Naive B cell (primary cell): ENCODE measurements at places on chromosomes 4 and X. TPM values are rescaled to one million over a fixed set of nuclear protein-coding genes. Genes with fewer than 3 reads are reported as not detected.

DNA sequence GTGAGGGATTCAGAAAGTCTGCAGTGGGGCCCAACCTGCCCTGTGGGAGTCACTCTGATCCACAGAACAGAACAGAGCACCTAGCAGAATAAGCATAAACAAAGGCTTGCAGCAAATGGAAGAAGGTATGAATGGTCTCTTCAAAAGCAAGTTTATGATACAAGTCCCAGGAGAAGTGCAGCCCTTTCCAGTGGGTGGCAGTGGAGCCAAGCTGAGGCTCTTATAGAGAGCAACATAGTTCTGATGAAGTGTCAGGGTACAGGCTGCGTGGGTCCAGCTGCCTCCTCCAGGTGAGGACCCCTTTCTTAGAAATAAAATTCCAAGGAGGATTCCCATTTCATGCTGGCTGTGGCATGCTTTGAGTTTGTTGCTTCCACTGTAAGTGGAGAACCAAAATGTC lies 88.8 kb upstream of the PAK3 start:
- DNase-seq: no peak

DNA sequence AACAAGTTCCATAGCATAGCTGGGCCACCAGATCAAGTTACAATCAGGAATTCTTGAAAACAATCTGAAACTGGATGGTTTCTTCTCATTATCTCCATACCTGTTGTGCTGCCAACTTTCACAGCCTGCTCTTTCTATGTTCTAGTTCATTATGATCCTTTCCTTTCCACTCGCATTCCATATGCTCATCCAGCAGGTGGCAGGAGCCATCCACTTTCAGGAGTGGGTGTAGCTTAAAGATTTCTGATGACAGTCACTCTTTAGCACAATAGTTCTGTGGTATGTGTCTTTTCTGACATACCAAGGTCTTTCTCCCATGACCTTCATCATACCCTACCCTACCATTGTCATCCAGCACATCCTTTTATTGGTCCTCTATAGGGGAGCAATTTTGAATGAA lies 46.4 kb downstream of the PAGE2 start:
- peak; percentile 2 for DNase-seq

DNA sequence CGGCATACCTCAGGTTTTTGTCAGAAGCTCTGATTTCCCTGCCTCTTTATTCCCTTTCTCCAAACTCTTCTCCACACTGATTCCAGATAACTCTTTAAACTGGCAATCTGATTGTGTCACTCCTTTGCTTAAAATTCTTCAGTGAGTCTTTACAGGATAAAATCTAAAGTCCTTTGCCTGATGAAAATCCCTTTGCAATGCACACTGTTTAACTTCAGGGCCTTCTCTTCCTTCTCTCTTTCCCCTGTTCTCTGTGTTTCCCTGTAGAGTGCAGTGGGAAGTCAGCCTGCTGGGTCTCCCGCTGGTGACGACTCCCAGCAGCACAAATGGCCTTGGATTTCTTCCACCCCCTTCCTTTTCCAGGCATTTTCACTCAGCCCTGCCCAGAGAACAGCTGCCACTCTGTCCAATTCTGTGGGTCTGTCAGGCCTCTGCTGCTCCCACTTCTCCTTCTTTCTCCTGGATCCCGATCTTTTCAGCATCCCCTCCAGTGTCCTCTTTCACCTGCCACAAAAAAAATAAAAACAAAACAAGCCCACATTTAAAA lies 189.9 kb upstream of the NWD2 start:
- DNase-seq: no peak

DNA sequence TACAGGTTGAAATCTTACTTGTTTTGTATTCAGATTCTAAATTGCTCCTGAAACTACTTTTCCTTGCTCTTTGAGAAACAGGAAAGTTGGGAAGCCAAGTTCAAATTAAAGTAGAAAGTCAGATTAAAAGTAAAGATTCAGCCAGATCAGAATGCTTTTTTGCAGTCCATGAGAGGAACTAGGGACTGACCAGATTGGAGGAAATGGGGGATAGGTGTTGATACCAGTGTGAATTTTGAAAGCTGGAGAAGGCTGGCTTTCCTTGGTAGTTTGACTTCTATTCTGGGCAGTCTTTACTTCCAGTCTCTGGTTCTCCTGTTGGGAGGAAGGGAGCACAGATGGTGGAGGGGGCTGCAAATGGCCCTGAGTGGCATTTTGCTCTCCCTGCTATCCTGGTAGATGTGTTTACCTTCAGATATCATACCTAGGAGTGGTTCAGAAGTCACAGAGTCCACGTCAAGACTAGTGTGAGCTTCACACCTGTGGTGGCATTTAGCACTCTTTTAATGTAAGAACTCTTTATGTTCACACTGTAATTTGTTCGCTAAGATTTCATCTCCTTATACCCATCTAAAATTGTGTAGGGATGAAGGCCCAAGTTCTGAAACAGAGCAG lies 68.8 kb downstream of the FNIP2 start:
- no peak for DNase-seq

GRCh38 chrX:747176-747575 lies 116.6 kb downstream of the SHOX start:
- no peak for DNase-seq

The TMEM187 gene
- polyA plus RNA-seq: 5.4 TPM

GRCh38 chrX:13387666-13388494 lies 68.0 kb upstream of the ATXN3L start:
- no peak for DNase-seq

GRCh38 chr4:5472160-5472591 lies 236.2 kb downstream of the EVC2 start:
- DNase-seq: no peak

The KIF4A gene
- polyA plus RNA-seq: not detected

GRCh38 chr4:169260217-169260866 lies 10.4 kb downstream of the SH3RF1 start:
- no peak for DNase-seq

The RPA4 gene
- 0.60 TPM for polyA plus RNA-seq

DNA sequence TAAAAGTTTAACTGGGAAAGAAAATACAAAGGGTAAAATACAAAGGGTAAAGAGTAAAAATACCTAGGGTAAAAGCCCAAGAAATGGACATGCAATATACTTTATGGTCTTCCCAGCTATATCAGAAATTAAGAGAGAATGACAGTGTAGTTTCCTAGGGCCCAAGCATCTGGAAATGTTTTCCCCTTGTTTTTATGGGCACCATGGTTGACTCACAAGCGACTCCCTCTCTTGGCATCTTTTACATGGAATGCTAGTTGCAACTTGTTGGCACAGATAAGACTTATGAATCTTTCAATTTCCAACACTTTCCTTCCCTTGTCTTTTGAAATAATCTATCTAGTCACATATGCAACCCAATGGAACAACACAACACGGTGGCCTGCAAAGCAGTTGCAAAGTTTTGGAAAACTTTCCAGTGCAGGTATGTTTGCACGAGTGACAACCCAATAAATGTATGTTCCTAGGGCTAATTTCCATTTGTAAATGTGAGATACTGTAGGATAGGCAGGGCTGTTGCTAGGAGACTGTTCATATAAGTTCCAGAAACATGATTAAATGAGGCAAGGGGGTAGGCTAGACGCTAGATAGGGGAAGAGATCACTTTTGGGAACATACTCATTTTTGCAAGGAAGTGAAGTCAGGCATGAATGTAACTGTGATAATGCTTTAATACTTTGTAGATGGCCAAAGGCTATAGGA lies 36.4 kb upstream of the CWH43 start:
- DNase-seq: no peak

DNA sequence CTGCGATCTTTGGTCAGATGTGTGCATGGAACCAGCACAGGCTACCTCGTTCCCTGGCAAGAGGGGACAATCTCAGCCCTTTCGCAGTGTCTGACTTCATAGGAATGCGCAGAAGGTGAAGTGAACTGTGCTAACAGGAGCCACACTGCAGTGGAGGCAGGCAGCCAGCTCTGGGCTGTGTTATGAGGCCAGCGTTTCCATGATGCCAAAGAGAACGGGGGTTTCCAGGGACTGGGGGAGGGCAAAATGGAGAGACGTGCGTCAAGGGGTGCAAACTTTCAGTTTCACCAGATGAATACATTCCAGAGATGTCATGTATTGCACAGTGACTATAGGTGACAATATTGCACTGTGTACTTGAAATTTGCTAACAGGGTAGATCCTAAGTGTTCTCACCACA lies 30.4 kb downstream of the CLDN34 start:
- DNase-seq: no peak

- DNase-seq: no peak
These were observed 58.6 kb downstream of the ELOVL6 start for GRCh38 chr4:110139815-110140214.

The RIPPLY1 gene
- polyA plus RNA-seq: not detected

The DMP1 gene
- polyA plus RNA-seq: not detected

- no peak for DNase-seq
These were observed 64.8 kb downstream of the HPGD start for GRCh38 chr4:174457468-174457867.

The RBPJ gene
- 65.1 TPM for polyA plus RNA-seq

The CETN2 gene
- polyA plus RNA-seq: 31.0 TPM

The SCOC gene
- polyA plus RNA-seq: 29.5 TPM

The NLGN4X gene
- polyA plus RNA-seq: not detected

The CENPVL1 gene
- polyA plus RNA-seq: not detected

The USP26 gene
- not detected for polyA plus RNA-seq

The TLL1 gene
- not detected for polyA plus RNA-seq

DNA sequence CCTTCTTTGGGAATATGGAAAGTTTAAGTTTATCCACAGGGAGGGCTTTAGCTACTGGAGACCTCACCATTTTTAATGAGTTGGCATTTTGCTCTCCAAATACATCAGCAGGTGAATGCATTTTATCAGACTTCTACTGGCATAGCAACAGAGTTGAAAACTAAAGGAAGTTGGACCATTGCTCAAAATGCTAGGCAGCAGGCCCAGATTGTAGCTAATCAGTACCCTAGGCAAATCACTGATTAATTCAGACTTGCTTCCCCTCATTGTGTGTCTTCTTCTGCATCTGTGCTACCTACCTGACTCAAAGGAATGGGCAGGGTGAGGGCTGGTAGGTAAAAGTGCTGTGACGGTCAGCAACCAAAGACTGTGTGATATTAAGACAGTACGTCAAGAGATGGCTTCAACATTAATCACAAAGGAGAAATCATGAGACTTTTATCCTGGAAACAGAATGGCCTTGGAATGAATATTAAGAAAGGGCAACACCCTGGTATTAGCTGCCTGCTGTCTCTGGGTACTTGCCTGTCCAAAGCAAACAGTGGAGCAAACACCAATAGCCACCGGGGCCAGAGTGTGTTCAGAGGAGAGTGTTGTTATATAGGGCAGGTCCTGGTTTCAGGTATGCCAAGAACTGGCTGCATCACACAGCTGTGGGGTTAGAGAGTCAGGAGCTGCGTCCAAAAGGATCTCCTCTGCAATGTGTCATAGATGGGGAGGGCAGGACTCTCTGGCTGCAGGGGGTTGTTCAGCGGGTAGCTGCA lies 17.1 kb upstream of the SMIM20 start:
- no peak for DNase-seq

The CYLC1 gene
- polyA plus RNA-seq: not detected

DNA sequence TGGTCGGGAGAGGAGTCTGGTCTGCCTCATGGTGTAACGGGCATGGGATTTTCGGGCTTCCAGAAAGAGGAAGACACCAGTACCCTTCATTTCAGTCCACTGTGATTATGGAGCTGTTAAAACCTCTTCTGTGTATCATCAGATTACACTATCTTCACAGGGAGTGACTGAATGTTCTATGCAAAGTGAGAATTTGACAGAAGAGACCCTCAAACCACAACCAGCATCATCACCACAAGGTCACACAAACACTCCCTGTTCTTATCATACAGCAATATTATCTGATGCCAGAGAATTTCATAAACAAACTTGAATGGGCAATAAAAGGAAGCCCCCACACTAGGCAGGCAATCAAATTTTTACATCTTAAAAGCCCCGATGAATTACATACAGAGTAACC lies 164.2 kb downstream of the PDGFRA start:
- DNase-seq: no peak

DNA sequence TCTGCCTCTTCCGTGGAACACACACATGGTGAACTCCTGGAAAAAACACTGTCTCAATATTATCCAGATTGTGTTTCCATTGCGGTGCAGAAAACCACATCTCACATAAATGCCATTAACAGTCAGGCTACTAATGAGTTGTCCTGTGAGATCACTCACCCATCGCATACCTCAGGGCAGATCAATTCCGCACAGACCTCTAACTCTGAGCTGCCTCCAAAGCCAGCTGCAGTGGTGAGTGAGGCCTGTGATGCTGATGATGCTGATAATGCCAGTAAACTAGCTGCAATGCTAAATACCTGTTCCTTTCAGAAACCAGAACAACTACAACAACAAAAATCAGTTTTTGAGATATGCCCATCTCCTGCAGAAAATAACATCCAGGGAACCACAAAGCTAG lies 87.9 kb downstream of the TET2 start:
- DNase-seq: no peak

- no peak for DNase-seq
These were observed 843 bp downstream of the RPL34 start for GRCh38 chr4:108620933-108621905.

The REELD1 gene
- polyA plus RNA-seq: not detected

DNA sequence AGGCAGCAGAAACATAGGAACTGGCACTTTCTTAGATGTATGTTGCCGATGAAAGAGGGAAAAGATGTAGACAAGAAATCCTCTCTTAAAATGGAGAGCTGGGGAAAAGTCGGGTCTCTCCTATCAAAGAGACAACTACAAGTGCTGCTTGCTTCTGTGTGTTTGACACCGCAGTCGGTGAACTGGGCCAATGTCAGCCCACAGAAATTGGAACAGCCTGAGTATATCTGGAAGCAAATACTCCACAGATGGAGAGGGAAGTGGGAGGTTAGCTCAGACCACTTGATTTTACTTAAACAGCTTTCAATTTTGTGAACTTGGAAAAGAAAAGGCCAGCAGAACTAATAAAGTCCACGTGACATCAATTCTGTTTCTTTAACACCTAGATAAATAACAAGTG lies 230.9 kb upstream of the FAT1 start:
- no peak for DNase-seq

GRCh38 chrX:6432226-6432625 lies 102.7 kb downstream of the VCX3A start:
- no peak for DNase-seq

The GABRE gene
- not detected for polyA plus RNA-seq

The NEXMIF gene
- not detected for polyA plus RNA-seq

The SSX4B gene
- not detected for polyA plus RNA-seq

The SLC10A4 gene
- not detected for polyA plus RNA-seq

The MAGEA2 gene
- polyA plus RNA-seq: not detected

The EGFL6 gene
- polyA plus RNA-seq: not detected

The XAGE5 gene
- not detected for polyA plus RNA-seq

DNA sequence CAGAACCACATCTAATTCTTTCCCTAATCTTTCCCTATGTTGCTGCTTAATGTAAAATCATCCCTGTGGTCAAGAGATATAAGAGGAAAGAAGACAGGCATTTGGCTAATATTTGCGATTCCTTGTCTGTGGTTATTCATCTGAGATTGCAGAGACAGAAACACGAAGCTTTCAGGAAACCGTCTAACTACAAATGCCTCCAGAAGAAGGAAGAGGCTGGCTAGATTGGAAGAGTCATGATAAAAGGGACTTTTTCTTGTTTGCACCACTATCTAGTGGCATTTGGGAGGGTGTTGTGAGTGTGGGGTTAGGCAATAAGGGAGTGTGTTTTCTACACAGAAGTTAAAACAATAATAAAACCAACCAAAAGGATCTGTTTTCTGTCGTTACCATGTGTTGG lies 43.9 kb downstream of the TMEM154 start:
- DNase-seq: no peak

DNA sequence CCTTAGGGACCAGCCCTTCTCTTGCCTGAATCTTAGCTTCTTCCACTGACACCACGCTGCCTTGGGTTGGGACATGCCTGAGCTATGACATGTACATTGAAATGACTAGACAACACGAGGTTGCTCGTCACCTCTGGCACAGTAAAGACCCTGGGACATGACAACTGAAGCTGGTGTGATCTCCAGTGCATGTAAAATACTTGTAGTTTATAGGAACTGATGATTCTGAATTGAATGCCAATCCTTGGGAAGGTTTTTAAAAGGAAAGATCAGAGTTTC lies 100.7 kb upstream of the PGRMC2 start:
- DNase-seq: no peak
